ENCODE measurements at places on chromosomes 12 and 14. TPM values are rescaled to one million over a fixed set of nuclear protein-coding genes. Genes with fewer than 3 reads are reported as not detected.
A peak's percentile ranks its signal among the peaks of the same experiment; 100 is the strongest.

The CYP46A1 gene
- 0.12 TPM for total RNA-seq

DNA sequence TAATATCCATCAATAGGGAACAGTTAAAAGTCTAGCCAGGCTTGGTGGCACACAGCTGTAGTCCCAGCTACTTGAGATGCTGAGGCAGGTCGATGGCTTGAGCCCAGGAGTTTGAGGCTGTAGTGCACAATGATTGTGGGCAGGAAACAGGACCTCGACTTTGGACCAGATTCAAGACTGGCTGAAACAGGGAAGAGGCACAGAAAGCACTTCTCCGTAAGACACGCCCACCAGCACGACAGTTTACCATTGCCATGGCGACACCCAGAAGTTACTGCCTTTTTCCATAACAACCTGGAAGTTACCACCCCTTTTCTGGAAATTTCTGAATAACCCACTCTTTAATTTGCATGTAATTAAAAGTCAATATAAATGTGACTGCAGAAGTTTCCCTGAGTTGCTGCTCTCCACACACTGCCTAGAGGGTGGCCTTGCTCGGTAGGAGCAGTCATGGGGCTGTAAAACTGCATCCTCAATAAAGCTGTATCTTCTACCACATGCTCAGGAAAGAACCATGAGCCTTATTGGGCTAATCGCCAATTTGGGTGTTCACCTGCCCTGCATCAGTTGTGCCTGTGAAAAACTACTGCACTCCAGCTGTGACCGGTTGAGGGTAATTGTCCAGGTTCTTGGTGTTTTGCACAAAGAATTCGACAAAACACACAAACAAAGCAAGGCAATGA lies 4.6 kb upstream of the LRRC23 start:
- DNase-seq, result peak; percentile 33

- no peak for DNase-seq
Measured at GRCh38 chr14:100738269-100738691, 11.6 kb downstream of the DLK1 start.

- no peak for DNase-seq
Measured at GRCh38 chr12:109566424-109566823, 6.9 kb downstream of the MMAB start.

DNA sequence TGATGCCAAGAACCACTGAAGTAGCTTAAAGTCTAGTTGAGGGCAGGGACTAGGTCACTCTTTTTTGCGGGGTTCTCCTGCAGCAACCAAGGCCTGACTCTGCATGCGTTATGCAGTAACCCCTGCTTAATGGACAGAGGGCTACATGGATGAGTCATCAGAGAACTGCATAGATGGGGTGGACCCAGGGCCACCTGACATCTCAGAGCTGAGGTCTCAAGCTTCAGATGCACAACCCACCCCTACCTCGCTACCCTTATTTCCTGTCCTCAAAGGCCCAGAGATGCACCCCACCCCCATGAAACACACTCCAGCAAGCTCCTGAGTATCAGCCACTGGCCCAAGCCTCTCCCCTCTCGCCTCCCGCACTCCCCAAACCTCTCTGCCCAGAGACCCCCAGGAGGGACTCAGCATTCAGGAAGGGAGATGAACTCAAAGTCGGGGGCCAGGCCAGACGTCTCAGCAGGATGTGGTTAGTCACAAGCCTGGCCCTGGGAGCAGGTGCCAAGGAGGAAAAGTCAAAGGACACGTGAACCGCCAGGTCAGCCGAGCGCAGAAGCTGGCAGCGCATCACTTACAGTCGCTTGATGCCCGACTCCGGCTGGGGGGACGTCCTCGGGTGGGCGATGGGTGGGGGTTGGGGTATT lies 25.8 kb downstream of the SNRNP35 start:
- DNase-seq, result no peak

DNA sequence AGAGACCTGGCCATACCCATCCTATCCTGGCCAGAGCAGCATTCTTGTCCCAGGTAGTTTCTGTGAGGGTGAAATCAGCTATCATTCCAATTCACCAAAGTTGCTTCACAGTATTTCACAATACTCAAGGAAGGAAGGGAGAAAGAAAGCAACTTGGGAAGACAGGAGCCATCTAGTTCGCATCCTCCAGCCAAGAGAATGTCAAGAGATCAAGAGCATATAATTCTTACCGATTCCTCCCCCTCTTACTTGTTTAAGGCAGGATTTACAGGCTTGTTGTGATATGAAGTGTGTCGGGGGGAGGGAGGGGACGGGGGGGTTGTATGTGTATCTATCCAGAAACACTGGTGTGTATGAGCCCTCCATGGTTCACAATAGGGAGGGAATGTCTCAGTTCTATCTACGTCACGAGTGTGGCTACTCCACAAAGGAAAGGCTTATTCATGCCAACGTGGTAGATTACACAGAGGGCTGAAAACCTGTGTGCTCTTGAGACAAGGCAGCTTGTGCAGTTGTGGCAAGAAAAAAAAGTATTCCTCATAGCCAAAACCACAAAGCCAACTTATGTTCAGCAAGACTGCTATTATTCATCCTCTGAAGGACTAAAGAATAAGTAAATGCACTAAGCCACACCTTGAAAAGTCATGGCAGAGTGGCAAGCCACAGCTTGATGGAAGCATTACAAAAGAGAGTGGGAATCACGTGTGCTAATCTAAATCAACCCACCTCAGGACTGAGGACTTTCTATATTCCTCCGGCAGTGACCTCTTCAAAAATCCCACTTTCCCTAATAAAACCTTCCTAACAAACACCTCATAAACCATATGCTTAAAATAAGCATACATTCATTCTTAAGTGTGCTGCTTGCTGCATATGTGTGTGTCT lies 35.0 kb downstream of the CORO1C start:
- DNase-seq, result no peak

- DNase-seq, result no peak
Measured at GRCh38 chr12:8948701-8949341, 624 bp downstream of the M6PR start.

DNA sequence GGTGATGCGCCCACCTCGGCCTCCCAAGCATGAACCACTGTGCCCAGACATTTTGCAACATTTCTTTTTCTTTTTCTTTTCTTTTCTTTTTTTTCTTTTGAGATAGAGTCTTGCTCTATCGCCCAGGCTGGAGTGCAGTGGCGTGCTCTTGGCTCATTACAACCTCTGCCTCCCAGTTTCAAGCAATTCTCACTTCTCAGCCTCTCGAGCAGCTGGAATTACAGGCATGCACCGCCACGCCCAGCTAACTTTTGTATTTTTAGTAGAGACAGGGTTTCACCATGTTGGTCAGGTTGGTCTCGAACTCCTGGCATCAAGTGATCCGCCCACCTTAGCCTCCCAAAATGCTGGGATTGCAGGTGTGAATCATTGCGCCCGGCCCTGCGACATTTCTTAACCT lies 7.6 kb upstream of the CDC42BPB start:
- DNase-seq, result no peak

The SMCO3 gene
- 0.12 TPM for total RNA-seq

- DNase-seq, result no peak
Measured at GRCh38 chr12:49031573-49032161, 13.1 kb upstream of the PRKAG1 start.

The KITLG gene
- total RNA-seq, result 86.0 TPM

The SETD1B gene
- total RNA-seq, result 7.1 TPM

- no peak for DNase-seq
Measured at GRCh38 chr12:50211392-50212070, 44.4 kb upstream of the CERS5 start.

DNA sequence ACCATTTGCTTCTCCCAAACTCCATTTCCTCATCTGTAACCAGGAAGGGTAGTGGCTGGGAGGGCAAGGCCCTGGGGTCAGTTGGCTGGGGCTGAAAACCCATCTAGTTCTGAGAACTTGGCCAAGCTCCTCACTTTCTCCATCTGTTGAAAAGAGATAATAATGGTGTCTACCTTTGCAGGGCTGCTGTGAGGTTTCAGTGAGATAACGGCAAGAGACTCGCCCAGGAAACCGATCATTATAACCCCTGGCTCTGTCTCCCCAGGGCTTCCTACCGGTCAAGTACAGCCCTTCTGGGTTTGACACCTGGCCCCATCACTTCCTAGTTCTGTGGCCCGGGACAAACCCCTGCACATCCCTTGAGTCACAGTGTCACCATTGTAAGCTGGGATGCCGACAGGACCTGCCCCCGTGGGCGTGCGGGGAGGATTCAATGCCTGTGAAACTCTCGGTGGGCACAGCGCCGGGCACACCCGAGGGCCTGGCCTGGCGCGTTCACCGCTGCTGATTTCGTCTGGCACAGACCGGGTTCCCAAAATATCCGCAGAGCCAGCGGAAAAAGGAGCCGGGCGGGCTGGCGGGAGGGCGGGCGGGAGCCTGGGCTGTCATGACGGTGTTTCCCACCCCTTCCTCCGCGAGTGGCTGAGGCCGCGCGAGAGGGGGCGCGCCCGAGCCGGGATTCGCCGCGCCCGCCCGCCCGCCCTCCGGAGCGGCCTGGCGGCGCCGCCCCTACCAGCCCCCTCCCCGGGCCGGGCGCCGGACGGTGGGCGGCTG lies 4.4 kb downstream of the KMT5A start:
- DNase-seq, result no peak

The ARHGDIB gene
- total RNA-seq, result 438 TPM

GRCh38 chr14:90406384-90406798 lies 9.6 kb downstream of the CALM1 start:
- no peak for DNase-seq

The CD4 gene
- not detected for total RNA-seq

- no peak for DNase-seq
Measured at GRCh38 chr12:64086946-64087345, 135.2 kb downstream of the KICS2 start.

- no peak for DNase-seq
Measured at GRCh38 chr14:64721391-64721791, 17.2 kb downstream of the PLEKHG3 start.

The CDK4 gene
- 160 TPM for total RNA-seq

The ZFYVE21 gene
- 121 TPM for total RNA-seq

GRCh38 chr12:100860611-100861010 lies 66.0 kb downstream of the ANO4 start:
- DNase-seq, result no peak

DNA sequence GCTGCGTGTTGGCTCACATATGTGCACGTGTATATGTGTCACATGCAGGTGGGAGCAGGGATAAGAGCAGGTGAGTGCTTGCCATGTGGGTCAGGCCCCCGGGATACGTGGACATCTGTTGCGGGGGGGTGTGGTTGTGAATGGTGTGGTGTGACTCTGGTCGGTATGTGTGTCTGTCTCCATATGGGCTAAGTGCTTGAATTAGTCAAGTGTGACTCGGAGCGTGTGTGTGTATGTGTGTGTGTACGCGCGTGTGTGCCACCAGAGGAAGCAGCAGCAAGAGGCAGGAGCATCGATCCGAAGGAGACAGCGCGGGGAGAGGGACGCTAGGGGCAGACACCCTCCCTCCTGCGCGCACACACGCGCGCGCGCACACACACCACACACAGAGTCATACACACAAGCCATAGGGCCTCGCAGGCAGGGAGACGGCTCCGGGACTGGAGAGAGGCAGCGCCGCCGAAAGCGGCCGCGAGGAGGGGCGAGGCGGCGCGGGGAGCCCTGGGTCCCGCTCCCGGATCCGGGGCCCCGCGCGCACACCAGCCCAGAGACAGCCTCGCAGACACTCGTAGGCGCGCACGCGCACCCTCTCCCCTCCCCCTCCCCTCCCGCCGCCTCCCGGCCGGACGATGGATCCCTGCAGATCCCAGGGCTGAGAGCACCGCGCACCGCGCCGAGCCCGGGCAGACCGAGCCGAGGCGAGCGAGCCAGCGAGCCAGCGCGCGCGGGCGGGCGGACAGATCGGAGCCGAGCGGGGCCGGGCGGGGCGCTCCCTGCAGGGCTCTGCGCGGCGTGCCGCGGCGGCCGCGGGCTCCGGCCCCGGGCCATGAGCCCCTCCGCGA lies at the start of gene ASIC1:
ASIC1 (plus strand) TSS at position 597 of the 842 bp plus-strand sequence. CDS start 1,171 bp downstream, outside the sequence.
- no peak for DNase-seq
